ENCODE measurements at places on chromosomes 6 and 20. TPM values are rescaled to one million over a fixed set of nuclear protein-coding genes. Genes with fewer than 3 reads are reported as not detected.

Gene CST2
- not detected for total RNA-seq

Gene LAMP5
- not detected for total RNA-seq

Gene CLVS2
- not detected for total RNA-seq

Gene EPB41L1
- total RNA-seq = 7.9 TPM

Gene GABRR1
- total RNA-seq = not detected

Gene BPIFB4
- not detected for total RNA-seq

Gene KCNK16
- total RNA-seq = not detected

Gene OLIG3
- not detected for total RNA-seq

Gene LHFPL5
- total RNA-seq = not detected

Gene FERMT1
- 4.9 TPM for total RNA-seq

Gene LAMA5
- 32.1 TPM for total RNA-seq

Gene MATN4
- total RNA-seq = not detected

Gene ZC3H12D
- under 0.01 TPM for total RNA-seq

Gene ELOVL2
- under 0.01 TPM for total RNA-seq

Gene SYNDIG1
- total RNA-seq = not detected

Gene SAMD3
- not detected for total RNA-seq

Gene FAM83C
- total RNA-seq = not detected

Gene MOXD1
- 13.8 TPM for total RNA-seq

Gene CST1
- not detected for total RNA-seq

Gene BTNL2
- not detected for total RNA-seq

Gene MAPK13
- 7.6 TPM for total RNA-seq

Gene DEF6
- total RNA-seq = 3.0 TPM

Gene GOPC
- 18.1 TPM for total RNA-seq

Gene FILIP1
- 0.34 TPM for total RNA-seq

Gene C4B
- total RNA-seq = 1.5 TPM

Gene NHSL1
- 9.9 TPM for total RNA-seq

Gene PRL
- not detected for total RNA-seq

Gene MEI4
- total RNA-seq = not detected

Gene ABHD16B
- not detected for total RNA-seq

Gene AARS2
- total RNA-seq = 17.0 TPM

Gene TCP11
- total RNA-seq = 0.15 TPM

Gene KIAA1755
- total RNA-seq = 1.5 TPM

Gene C6orf120
- total RNA-seq = 40.7 TPM

Gene ECT2L
- total RNA-seq = not detected

Gene RNF144B
- 1.3 TPM for total RNA-seq

Gene JPH2
- under 0.01 TPM for total RNA-seq

Gene GLP1R
- not detected for total RNA-seq

Gene NCOA7
- 6.1 TPM for total RNA-seq

Gene WFDC12
- total RNA-seq = not detected

Gene CALHM6
- total RNA-seq = 1.8 TPM

Gene PLG
- not detected for total RNA-seq

Gene RIMS1
- total RNA-seq = under 0.01 TPM

Gene OGFR
- 37.8 TPM for total RNA-seq

Gene FRMD1
- not detected for total RNA-seq

Gene MAP1LC3A
- 34.8 TPM for total RNA-seq

Gene LAMA2
- total RNA-seq = 9.5 TPM

Gene SLC17A4
- not detected for total RNA-seq

Gene ATP6V1G2
- 1.2 TPM for total RNA-seq

Gene DNPH1
- 74.8 TPM for total RNA-seq

Gene C2
- total RNA-seq = 0.30 TPM

Gene SYTL3
- 0.84 TPM for total RNA-seq

Gene CGA
- not detected for total RNA-seq

Gene DACT2
- not detected for total RNA-seq

Gene DEFB132
- total RNA-seq = not detected

Gene ARG1
- total RNA-seq = not detected
